ENCODE measurements at places on chromosomes 3 and 15.

- no peak for DNase-seq
These were observed 16.1 kb upstream of the BLM start for GRCh38 chr15:90701048-90701447.

DNA sequence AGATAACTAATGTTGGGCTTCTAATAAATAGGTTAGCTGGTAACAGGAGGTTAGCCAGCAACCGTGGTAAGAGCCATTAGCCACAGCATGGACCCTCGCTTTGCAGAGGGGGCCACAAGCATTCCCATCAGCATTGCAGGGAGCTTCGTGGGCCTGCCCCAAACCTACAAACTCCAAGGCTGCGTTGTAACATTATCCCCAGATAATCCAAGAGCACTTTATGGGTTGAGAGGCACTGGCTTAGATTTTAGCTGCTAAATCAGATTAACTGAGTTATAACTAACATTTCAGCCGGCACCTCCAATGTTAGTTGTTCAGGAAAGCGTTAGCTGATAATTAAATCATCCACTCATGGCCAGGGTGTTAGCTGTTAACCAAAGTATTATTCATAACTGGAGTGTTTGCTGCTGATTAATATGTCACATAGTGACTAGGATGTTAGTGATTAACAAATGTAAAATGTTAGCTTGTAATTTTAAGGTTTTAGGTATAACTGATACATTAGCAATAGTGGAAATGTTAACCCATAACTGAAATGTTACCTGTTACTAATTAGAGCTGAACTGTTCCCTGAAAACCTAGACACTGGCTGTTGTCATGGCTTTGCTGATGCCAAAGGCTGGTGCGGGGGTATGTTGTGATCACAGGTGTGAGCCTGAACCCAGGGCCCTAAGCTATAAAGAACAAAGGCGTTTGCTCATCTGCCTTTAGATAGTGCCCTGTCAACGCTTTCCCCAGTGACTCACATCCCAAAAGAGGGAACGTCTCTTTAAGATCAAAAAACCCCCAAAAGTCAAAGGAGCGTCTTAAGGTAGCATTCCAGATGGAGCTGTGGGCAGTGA, 56.2 kb downstream of the SLC6A6 start:
- DNase-seq = no peak

- DNase-seq = no peak
These were observed 936.8 kb downstream of the MCTP2 start for GRCh38 chr15:95168152-95168551.

DNA sequence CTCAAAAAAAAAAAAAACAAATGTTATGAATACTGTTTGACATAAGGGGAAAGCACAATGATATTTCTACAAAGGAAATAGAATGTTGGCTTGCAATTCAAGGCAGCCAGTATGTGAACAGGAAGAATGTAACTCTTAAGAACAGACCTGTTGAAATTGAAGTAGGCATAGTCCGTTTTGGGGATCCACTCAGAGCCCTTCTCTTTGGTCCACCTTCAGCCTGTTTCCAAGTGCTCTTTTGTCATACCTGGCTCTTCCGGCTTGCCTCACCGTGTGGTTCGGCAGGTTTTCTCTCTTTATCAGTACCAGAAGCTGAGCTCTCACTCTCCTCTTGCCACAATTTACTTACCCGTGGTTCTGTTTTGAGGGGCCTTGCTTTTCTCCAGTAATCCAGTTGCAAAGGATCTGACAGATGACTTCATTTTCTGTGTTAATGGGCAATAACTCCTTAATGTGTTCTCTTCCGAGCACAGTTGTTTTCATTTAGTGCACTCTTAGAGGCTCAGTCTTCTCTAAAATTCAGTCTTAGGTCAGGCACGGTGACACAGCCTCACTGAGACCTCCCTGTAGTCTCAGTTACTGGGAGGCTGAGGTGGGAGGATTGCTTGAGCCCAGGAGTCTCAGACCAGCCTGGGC, 6.7 kb downstream of the ABHD17C start:
- no peak for DNase-seq

GRCh38 chr3:78737988-78738387, 1029.8 kb downstream of the ROBO1 start:
- DNase-seq = peak; percentile 48

GRCh38 chr3:151307131-151307530, 9.5 kb downstream of the GPR87 start:
- DNase-seq = no peak

- no peak for DNase-seq
These were observed 7.4 kb upstream of the LRRFIP2 start for GRCh38 chr3:37181756-37182155.

GRCh38 chr3:107796791-107797190, 274.0 kb downstream of the BBX start:
- DNase-seq = peak; percentile 43

- no peak for DNase-seq
These were observed 52.4 kb downstream of the PHLDB2 start for GRCh38 chr3:111911446-111911845.

DNA sequence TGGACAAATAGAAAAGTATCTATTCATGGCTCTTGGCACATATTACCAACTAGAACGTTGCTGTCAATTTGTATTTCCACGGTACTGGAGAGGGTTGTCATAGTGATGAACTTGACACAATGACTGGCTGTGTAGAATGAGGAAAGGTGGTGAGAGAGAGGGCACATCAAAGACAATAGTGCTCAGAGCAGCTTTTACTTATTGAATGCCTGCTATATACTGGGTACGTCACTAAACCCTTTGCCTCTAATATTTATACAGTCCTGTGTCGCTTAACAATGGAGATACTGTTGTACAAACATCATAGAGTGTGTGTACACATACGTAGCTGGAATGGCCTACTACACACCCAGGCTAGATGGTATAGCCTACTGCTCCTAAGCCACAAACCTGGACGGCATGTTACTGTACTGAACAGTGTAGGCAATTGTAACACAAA, 8.3 kb downstream of the TMPRSS7 start:
- DNase-seq = peak; percentile 98

DNA sequence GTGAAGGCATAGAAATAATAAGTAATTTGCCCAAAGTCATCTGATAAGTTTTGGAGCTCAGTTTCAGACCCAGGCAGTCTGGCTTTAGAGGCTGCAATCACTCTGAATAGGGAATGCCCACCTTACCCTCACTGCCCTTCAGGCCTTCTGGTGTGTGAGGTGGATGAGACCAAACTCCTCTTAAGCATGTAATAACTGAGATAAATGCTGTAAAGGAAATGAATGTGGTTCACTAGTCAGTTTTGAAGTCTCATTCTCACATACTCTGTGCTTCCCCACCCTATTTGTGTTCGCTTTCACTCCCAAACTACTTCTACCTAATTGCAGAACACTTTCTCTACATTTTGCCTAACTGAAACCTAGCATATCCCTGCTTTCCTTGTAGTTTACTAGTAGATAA, 144.1 kb downstream of the FILIP1L start:
- DNase-seq = no peak

- DNase-seq = no peak
These were observed 38.4 kb downstream of the NDUFB4 start for GRCh38 chr3:120634539-120634938.

DNA sequence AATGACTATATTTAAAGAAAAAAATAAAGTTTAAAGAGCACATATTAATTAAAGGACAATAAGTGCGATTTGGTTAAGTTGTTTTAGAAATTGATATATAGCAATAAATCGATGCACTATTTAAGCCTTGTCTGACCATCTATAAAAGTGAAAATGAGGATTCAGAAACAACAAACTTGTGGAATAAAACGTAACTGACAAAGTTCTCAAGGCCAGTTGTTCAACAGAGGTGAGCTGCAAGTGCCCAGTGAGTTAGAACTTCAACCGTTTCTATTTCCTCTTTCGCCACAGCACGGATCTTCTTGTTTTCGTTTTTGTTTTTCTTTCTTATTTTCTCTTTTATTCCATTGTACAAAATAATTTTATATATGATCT, 724.9 kb upstream of the ARRDC4 start:
- no peak for DNase-seq

- no peak for DNase-seq
These were observed 45.9 kb upstream of the RASA2 start for GRCh38 chr3:141440942-141441341.
